WTC11 (cell line): ENCODE measurements at places on chromosomes 6 and 20. TPM values are rescaled to one million over a fixed set of nuclear protein-coding genes. Genes with fewer than 3 reads are reported as not detected.

DNA sequence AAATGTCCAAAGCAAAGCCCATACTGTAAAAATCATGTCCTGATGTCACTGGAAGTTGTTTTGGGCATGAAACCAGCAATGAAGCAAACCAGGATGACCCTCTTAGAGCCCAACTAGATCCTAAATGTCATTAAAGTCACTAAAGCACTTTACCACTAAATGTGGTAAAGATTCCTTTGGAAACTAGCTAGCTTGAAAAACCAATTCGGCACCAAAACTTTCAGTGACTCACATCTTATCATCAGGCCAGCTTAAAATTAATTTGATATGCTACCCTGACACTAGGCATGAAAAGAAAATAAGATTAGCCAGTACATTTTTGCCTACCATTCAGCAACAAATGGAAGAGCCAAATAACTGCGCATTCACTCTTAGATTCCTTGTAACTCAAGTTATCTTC is 145.8 kb downstream of the PACRG start:
- no peak for DNase-seq

GRCh38 chr6:52522655-52523054 is 54.2 kb downstream of the TRAM2 start:
- no peak for DNase-seq

- DNase-seq: no peak
Measured at GRCh38 chr20:32830437-32830836, 10.7 kb downstream of the MAPRE1 start.

The CASS4 gene
- 0.11 to 0.14 TPM (median 0.13 TPM) in 3 replicates for total RNA-seq

DNA sequence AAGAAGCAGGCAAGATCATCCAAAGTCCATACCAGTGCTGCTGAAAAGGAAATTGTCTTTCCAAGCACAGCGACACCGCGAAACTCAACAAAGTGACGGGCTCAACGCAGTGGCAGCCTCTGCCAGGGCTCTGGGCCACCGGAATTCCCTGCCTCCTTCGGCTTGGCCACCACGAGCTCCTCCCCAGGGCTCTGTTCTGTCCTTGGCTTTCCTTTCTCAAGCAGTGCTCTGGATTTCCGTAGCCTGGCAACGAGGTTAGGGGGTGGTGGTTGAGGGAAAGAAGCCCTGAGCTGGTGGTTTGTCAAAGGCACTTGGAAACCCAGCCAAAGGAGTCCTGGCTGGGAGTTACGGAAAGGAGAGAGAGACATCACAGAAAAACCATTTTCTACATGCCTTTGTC is 31.2 kb downstream of the PRR18 start:
- no peak for DNase-seq

The CYP21A2 gene
- total RNA-seq: 1.2 to 1.5 TPM (median 1.4 TPM) in 3 replicates

DNA sequence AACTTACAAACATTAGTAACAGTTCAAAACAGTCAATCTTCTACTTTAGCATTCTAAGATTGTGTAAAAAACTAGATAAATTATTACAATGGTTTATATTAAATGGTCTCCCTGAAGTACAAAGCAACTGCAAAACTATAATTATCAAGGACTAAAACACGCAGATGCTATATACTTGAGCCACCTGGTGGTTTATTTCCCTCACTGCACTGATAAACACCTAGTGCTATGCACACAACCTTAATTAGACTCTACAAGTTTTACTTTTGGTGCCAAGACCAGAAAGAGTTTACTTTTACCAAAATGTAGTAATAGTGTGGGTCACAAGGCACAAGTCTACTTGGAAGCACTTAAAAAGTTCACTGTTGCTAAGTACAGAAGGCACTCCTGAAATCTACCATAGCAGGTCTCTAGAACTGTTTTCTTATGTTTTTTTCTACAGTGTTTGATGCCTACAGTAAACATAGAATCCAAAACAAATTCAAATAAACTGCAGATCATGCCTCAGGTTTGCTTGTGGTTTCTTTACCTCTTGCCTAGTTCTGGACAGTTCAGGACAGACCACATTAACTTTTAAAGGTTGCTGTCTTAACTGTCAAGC is 49.2 kb downstream of the GMDS start:
- no peak for DNase-seq

GRCh38 chr6:154457881-154458284 is 52.6 kb downstream of the CNKSR3 start:
- DNase-seq: no peak

The CLVS2 gene
- 0.46 to 0.90 TPM (median 0.60 TPM) in 3 replicates for total RNA-seq

The PGK2 gene
- total RNA-seq: not detected in 3 replicates

DNA sequence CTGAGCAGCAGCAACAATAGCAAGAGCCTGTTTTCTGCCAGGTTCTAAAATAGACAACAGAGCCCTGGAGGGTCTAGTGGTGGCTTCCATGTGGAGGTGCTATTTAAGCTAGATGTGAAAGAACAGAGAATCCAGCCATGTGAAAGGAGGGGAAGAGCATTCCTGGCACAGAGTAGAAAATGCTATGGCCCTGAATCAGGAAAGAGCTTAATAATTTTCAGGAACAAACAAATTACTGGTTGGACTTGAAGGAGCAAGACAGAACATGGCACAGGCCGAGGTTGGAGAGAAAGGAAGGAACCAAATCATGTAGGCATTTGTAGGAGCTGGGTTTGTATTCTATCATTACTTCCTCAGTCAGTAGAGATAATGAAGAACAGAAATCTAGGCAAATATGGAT is 98.3 kb downstream of the AIG1 start:
- no peak for DNase-seq

The ATP9A gene
- 5.0 to 5.4 TPM (median 5.0 TPM) in 3 replicates for total RNA-seq

GRCh38 chr20:61977419-61977786 is 88.3 kb downstream of the TAF4 start:
- DNase-seq: no peak

The PRL gene
- not detected in 3 replicates for total RNA-seq

DNA sequence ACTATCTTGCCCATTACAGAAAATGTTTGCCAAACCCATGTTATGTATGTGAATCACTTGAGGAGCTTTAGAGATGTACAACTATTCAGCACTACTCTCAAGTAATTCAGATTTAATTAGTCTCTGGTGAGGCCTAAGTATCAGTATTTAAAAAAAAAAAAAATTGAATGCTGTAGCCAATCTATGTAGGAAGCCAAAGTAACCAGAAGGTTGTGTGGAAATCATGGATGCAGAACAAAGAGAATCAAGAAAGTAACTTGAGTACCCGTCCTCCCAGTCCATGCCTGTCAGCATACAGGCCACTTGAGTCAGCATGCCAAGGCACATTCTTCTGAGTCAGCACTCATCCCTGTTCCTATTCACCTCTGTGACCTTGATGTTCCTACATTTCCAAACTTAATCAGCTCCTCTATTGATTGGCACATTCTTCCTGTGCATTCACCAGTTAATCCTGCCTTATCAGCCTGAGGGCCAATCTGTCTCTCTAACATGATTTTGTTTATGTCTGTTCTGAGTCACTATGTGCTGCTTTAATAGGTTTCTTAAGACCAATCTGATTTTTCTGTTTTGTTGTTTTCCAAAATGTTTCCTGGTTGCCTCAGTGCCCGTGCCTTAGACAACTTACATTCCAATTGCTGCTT is 165.6 kb downstream of the KCNQ5 start:
- DNase-seq: no peak

The TCP11 gene
- total RNA-seq: not detected in 3 replicates

- no peak for DNase-seq
Measured at GRCh38 chr20:17418737-17419136, 112.4 kb downstream of the BFSP1 start.

GRCh38 chr20:35014537-35014936 is 58.9 kb downstream of the MYH7B start:
- DNase-seq: no peak

- no peak for DNase-seq
Measured at GRCh38 chr6:16572943-16573342, 188.3 kb downstream of the ATXN1 start.

DNA sequence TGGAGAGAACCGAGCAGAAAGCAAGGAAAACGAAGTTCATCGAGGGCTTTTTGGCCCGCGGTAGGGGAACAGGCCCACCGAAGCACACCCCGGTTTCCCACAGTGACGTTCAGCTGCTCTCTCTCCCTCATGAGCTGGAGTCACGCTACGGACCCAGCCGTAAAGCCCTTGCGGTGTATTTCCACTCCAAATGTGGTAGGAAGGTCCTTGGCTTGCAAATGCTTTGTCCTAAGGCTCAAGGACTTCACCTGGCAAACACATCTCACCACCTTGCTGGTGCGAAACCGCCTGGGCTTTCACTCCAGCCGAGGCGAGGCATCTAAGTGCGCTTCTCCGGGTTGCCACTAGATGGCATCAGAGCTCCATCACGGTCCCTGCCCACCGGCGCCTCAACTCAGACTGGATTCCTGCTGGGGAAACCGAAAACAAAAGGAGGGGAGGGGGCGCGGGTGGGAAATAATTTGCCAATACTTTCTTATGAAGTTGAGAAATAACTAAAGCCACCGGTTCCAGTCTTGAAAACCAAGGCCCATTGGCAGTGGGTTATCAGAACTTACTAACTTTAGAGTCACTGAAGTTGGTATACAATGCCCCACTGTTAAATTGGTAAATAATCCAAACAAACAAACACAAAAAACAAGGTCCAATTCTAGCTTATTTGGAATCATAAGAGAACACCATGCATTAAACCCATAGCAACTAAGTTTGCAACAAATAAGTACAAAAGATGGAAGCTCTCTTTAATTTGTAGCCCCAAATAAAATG is 13.4 kb upstream of the FOXC1 start:
- DNase-seq: peak; percentile 77

GRCh38 chr20:6515261-6515660 is 252.2 kb upstream of the BMP2 start:
- no peak for DNase-seq

GRCh38 chr6:40082278-40083043 is 148.2 kb upstream of the MOCS1 start:
- no peak for DNase-seq

The C6orf118 gene
- 0.22 to 0.69 TPM (median 0.25 TPM) in 3 replicates for total RNA-seq
